ENCODE measurements at places on chromosomes 7 and 10. TPM values are rescaled to one million over a fixed set of nuclear protein-coding genes. Genes with fewer than 3 reads are reported as not detected.

- no peak for DNase-seq
Observed at GRCh38 chr10:72802763-72803505, 90.6 kb upstream of the OIT3 start.

The MCM7 gene
- 521 TPM for total RNA-seq

GRCh38 chr7:135353832-135354231 is 120.2 kb downstream of the STRA8 start:
- no peak for DNase-seq

The SYT15 gene
- 0.46 TPM for total RNA-seq

The TDRD1 gene
- total RNA-seq, result 0.48 TPM

The TFR2 gene
- total RNA-seq, result 11.8 TPM

GRCh38 chr10:114550756-114551635 is 107.1 kb downstream of the ABLIM1 start:
- no peak for DNase-seq

- DNase-seq, result no peak
Observed at GRCh38 chr10:76301950-76302349, 870.5 kb downstream of the LRMDA start.

- DNase-seq, result no peak
Observed at GRCh38 chr10:86691333-86692022, 23.2 kb downstream of the LDB3 start.

The NPSR1 gene
- not detected for total RNA-seq

- no peak for DNase-seq
Observed at GRCh38 chr10:133527771-133528271, 658 bp downstream of the CYP2E1 start.

DNA sequence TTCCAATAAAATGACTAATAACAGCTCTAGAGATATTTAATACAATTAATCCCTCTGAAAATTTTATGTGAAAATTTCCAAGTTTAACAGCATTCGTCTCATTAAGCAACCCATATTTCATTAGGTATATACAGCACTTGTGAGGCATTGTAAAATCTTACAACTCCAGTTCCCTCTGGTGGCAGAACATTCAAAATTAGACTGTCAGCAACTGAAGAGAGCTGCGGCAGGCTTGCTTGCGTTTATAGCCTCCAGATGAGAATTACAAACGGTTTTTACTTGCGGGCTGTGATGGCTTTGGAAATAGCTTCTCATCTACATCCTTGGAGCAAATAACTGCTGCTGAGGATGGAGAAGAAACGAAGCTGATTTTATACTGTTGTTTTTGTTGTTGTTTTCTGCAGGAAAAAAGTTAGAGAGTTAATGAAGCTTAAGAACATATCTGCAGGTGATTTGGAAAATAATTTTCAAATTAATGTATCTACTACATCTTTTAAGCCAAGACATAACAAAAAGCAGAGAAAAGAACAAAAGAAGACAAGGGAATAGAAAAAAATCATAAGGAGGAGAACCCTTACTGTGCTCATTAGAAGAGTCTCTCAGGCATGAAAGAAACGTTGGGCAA is 171.3 kb downstream of the MAGI2 start:
- DNase-seq, result no peak

The ZNF438 gene
- total RNA-seq, result 0.96 TPM

The ZNF746 gene
- total RNA-seq, result 25.6 TPM

The CDHR1 gene
- 1.3 TPM for total RNA-seq

- DNase-seq, result no peak
Observed at GRCh38 chr10:127347202-127347959, 151.0 kb upstream of the INSYN2A start.

The TMEM196 gene
- not detected for total RNA-seq

- no peak for DNase-seq
Observed at GRCh38 chr7:85512790-85513189, 325.9 kb upstream of the SEMA3D start.

DNA sequence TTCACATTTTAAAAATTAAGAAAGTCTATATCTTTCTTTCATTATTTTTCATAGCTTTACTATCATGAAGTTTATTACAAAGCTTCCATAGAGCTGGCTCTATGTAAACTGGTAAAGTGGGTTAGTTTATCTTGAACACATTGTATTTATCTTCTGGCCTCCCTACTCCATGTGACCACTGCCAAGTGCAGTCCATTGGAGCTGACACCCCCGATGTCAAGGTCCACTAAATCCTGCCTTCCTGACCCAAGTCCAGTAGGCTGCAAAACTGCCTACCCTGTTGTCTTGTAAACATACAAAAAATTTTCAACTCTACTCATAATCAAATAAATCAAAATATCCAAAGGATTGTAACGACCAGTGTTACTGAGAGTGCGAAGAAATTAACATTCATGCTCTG is 10.2 kb downstream of the DNAJC12 start:
- DNase-seq, result no peak

GRCh38 chr10:90412582-90412981 is 445.3 kb downstream of the HTR7 start:
- DNase-seq, result no peak

The DDX56 gene
- 224 TPM for total RNA-seq

The TNS3 gene
- 2.6 TPM for total RNA-seq

DNA sequence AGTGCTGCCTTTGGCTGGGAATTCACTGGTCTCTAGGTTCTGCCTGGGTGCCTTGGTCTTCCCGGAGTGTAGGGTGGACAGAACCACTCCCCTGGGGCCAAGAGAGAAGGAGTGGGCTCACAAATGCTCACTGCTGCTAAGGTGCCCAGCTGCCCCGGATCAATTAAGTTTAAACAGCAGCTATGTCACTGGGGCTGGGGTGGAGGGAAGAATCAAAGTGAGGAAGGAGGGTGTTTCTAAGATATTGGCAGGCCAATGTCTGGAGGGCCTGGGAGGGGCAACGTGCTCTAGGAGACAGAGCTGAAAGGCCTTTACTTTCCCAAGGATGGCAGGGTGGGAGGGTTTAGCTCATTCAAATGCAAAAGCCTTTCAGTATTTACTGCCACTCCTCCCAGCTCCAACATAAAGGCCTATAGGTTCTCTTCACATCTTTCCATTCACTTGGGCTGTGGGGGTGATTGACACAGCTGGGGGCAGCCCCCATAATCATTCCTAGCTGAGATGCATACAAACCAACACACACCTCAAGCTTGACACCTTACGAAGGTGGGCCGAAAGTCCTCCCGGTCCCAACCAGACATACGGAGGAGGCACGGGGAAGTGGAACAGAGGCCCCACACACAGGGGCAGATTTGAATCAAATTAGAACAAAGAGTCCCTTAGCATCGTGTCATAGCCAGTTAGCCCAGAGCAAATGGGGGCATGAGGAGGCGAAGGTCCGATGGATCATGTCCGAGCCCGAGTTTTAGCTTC is 108.0 kb upstream of the EFCAB10 start:
- no peak for DNase-seq

The TMEM229A gene
- total RNA-seq, result not detected

DNA sequence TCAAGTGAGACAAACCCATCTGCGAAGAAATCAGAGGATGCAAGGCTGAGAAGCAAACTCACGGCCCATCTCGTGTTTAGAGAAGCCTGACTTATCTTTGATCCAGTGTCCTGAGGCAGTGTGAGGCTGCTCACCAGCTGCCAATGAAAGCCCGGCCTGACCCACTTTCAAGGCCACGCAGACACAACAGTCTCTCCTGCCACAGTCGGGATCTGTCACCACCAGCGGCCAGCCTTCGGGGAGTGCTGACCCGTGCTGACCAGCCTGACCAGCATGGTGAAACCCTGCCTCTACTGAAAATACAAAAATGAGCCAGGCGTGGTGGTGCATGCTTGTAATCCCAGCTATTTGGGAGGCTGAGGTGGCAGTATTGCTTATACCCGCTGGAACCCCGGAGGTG is 7.4 kb upstream of the DNAJB6 start:
- DNase-seq, result no peak

The ADAP1 gene
- 79.5 TPM for total RNA-seq

DNA sequence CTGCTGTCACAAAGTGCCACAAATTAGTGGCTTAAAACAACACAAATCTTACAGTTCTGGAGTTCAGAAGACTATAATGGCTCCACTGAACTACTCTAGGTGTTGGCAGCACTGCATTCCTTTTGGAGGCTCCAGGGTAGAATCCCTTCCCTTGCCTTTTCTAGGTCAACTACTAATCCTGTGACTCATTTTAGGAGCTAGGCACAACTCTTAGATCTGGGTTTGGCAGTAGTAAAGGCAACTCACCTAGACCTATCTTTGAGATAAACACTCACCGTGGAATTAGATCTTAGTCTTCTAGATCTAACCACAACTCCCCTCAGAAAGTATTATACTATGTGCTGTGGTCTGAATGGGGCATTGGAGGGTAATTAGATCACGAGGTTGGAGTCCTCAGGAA is 60.4 kb downstream of the ANKIB1 start:
- DNase-seq, result no peak

The INA gene
- 0.27 TPM for total RNA-seq

GRCh38 chr10:78079411-78079810 is 45.7 kb downstream of the RPS24 start:
- DNase-seq, result no peak

The GCK gene
- total RNA-seq, result 1.3 TPM

The GPR26 gene
- total RNA-seq, result not detected

DNA sequence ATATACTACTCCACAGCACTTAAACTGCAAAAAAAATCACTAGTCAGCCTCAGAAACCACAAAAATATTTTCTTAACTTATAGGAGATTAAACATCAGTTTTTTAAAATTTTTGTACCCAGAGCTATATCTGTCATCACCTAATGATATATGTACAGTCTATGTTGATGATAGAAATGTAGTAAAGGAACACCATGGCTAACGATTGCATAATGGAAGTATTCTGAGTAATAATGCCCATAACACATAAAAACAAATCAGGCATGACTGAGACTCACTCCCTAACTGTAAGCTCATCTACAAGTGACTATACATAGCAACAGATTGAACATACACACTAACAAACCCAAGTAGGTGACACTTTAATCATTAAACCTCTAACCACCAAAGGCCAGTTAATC is 51.3 kb downstream of the TSPAN12 start:
- no peak for DNase-seq

The ADGRA1 gene
- total RNA-seq, result not detected

The WIPF3 gene
- total RNA-seq, result not detected

The PDK4 gene
- total RNA-seq, result 0.33 TPM

- no peak for DNase-seq
Observed at GRCh38 chr7:30575910-30576309, 18.8 kb upstream of the GARS1 start.

DNA sequence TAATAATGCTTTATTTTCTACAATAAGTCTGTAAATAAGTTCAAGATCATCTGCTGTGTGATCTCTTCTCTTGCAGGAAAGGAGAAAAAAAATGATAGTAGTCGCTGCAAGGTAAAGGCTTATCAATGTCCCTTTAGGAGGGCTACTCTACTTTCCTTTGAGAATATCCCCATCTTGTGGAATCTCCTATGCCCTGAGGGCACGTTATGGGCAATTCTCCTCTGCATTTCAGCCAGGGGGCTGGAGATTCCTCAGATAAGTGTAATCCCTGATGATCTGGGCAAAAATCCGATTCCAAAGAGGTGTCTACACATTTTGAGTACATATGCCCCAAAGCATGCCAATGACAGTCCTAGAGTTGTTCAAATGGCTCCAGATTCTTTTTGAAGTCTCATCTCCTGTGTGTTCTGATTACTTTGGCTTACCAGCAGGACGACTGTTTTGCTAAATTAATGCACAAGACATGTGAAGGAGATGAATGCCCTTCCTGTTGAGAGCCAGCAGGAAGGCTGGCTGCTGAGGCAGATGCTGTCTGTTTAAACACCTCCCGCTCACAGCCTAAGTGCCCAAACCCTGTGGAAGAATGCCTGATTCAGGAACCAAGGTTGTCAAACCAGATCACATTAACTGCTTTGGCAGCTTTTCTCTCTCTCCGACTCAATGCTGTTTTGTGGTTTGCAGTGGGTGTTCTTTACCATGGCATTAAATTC is 171.2 kb upstream of the COL1A2 start:
- DNase-seq, result no peak

- no peak for DNase-seq
Observed at GRCh38 chr7:157658851-157659412, 322.1 kb downstream of the DNAJB6 start.

DNA sequence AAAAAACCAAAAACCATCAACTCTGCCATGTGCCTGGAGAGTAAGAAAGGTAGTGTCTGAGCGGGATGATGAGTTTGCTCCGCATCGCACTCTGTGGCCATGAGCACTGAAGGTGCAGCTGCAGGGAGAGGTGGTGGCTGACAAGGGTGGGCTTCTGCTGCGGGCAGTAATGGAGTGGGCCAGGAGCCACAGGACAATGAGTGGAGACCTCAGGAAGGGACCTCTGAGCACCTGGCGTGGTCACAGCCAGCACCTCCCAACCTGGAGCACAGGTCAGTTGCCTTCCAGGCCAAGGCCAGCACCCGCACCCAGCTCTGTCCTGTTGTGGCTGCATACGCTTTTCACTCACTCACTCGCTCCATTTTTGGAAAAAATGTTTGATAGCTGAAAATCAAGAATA is 115.5 kb downstream of the ANKRD61 start:
- DNase-seq, result no peak

DNA sequence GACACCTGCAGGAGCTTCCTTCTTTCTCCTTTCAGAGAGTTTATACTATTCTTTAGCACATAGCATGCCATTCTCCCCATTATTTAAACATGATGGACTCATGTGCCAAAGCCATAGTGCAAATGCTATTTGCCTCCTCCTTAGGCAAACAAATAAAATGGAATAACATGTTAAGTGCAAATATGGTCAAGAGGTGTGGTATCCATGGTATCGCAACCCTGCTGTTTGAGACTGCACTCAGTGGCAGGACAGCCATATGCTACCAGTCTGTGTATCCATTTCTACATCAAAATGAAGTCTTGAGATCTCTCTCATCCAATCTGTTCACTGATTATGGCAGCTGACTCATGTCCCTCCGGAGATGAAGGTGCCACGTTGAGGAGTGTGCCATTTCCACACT is 22.8 kb downstream of the HEPACAM2 start:
- no peak for DNase-seq

The POLR3A gene
- total RNA-seq, result 31.0 TPM

GRCh38 chr10:122468926-122469781 is 7.8 kb downstream of the HTRA1 start:
- DNase-seq, result no peak

The RNF148 gene
- total RNA-seq, result not detected

GRCh38 chr10:104892879-104893617 is 252.0 kb downstream of the SORCS3 start:
- no peak for DNase-seq

DNA sequence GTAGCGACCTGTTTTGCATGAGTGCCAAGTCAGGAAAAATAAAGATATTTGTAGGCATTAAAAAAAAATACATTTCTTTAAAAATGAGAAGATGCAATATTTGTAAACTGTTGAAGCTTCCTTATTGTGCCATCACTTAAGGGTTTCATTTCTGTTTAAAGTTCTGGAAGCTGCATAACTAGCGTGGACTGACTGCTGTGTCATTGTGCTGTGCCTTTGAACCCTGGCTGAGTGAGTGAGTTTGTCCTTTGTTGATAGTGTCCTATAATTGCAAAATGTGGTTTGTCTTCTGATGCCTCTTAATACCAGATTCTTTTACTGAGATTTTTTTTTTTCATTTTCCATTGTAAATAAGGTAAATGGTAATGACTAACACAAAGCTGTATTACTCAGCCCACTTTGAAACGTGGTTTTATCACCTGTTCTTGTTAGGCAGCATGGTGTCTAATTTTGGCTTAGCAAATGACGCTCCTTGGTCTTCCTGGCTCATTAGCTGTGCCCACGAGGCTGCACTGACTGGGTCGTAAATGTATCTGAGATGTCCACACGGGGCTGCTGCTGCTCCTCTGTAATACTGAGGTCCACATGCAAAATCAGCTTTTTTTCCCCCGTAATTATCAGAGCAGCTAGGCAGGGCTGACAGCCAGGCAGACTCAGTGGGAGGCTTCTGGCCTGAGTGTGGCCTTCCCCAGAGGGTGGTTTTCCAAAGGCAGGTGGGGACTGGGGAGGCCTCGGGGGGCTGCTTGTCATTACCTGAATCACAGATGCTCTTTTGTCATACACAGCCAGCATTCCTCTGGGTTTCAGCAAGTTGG is 14.8 kb downstream of the ZSCAN25 start:
- no peak for DNase-seq

Measured in activated T-cell treated with anti-CD3 and anti-CD28 coated beads, Interleukin-2, amount 50 U/mL, for 4 hours (primary cell).